CD4-positive, alpha-beta T cell treated with Interleukin-6 at 100 ng/mL for 8 hours (primary cell): ENCODE measurements at places on chromosomes 5 and 9.

GRCh38 chr5:2750026-2750757, 1.3 kb downstream of the IRX2 start:
- DNase-seq, result no peak

DNA sequence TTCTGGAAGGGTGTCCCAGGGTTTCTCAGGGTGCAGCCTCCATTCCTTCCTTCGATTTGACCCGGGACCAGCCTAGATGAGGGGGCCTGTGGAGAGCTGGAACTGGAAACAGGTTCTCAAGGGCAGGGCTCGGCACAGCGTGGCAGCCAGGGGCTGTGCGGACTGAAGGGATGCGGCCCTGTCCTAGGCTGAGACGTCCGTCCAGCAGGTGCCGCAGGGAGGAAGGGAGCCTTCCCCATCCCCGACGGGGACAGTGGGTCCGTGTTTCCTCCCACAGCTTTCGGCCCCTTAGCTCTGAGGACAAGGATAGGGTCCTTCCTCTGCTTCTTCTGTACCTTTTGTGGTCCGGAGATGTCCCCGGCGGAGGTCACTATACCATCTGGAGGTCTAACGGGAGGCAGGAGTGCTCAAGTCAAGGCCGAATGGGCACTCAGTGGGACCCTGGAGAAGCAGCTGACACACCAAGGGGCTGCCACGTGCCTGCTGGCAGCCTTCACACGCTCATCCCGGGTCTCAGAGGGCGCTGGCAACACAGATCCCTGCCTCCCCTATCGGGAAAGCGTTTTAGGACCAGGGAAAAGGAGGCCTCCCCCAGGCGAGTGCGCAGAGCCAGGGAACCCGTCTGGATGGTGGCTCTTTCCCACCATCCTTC, 49.9 kb downstream of the USP20 start:
- peak; percentile 29 for DNase-seq

- no peak for DNase-seq
These were observed 53.0 kb upstream of the ALDH1B1 start for GRCh38 chr9:38339496-38339895.

DNA sequence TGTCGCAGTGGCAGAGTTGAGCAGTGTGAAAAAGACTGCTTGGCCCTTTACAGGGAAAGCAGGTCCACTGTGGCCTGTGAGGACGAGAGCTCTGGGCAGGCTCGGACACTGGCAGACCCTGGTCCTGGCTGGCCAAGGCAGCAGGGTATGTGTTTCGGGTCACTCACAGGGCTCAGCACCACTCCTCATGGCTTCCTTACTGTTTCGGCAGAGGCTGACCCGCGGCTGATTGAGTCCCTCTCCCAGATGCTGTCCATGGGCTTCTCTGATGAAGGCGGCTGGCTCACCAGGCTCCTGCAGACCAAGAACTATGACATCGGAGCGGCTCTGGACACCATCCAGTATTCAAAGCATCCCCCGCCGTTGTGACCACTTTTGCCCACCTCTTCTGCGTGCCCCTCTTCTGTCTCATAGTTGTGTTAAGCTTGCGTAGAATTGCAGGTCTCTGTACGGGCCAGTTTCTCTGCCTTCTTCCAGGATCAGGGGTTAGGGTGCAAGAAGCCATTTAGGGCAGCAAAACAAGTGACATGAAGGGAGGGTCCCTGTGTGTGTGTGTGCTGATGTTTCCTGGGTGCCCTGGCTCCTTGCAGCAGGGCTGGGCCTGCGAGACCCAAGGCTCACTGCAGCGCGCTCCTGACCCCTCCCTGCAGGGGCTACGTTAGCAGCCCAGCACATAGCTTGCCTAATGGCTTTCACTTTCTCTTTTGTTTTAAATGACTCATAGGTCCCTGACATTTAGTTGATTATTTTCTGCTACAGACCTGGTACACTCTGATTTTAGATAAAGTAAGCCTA, 15.7 kb downstream of the SQSTM1 start:
- peak; percentile 65 for DNase-seq

- DNase-seq, result no peak
These were observed 120.9 kb downstream of the CDC42SE2 start for GRCh38 chr5:131384616-131385214.

- DNase-seq, result no peak
These were observed 1.7 kb downstream of the GRIN3A start for GRCh38 chr9:101736717-101737116.

GRCh38 chr9:4371108-4371507, 71.2 kb upstream of the GLIS3 start:
- DNase-seq, result no peak

GRCh38 chr5:81633891-81634290, 117.0 kb downstream of the SSBP2 start:
- no peak for DNase-seq

DNA sequence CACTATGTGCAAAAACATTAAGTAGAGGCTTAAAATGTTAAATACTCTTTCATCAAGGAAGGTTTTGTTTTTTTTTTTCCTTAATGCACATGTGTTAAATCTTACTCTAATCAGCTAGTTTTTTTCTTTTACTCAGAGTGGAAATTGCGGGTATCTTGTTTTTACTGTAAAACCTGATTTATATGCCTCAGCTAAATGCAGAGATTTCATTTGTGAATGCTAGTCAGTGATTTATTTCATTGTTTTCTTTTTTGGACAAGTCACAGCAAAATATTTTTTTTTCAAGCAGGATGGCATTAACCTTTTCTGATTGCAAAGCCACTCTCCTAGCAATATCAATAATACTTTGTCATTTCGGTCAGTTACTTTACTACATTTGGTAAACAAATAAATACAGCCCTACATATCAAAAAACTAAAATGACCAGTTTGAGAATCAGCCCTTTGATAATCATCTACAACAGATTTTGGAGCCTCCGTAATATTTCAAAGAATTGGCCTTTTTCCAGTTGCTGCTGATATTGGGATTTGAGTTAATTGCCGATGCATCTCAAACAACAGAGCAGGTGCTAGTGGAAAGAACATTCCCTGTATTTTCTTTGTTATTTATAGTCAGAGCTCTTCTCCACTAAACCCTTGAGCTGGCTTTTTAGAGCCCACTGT, 579.2 kb upstream of the ZNF608 start:
- DNase-seq, result no peak

- DNase-seq, result no peak
These were observed 99.8 kb downstream of the STRBP start for GRCh38 chr9:123168586-123168985.

DNA sequence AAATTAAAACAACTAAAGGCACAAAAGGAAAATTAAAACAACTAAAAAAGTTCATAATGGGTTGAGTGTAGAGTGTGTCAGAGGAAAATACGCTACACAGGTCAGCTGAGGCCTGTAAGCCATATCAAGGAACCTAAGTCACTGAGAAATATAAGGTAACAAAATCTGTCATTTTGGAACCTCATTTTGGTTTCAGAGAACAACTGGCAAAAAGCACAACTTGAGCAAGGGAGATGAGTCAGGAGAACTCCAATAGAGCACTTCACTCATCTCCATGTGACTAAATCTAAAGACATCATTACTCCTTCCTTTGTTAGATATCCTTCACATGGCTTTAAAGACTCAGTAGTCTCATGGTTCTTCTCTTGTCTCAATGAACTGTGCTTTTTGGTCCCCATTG, 269.4 kb upstream of the POU5F2 start:
- DNase-seq, result no peak

DNA sequence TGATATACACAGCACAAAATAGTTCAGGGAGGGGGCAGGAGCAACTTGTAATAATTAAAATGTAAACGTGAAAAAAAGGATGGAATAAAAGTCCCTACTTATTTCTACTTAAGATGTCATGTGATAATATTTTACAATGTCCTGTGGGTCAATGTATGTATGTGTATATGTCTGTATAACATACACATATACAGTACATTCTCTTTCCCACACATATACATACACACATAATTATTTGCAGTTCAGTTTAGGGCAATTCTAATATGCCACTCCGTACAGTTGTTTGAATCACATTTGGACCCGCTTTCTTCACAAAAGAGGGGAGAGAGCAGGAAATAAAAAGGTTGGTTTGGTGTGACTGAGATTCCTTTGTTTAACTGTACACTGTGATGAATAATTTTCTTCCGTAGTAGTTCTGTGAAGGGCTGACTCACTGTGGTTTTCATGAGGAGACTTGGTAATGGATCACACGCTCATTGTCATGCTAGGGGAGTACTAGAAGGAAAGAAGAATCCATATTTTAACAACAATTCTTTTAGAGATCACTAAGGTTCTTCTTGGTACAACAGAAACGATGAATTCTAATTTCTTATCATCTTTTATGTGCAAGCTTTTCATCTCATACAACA, 26.2 kb upstream of the ACOT12 start:
- no peak for DNase-seq

GRCh38 chr5:129216001-129216400, 121.5 kb downstream of the ISOC1 start:
- DNase-seq, result no peak

- DNase-seq, result no peak
These were observed 1575.9 kb downstream of the EFNA5 start for GRCh38 chr5:106094839-106095238.

GRCh38 chr9:87567001-87567400, 69.3 kb downstream of the DAPK1 start:
- DNase-seq, result no peak

GRCh38 chr9:112868461-112868860, 22.2 kb downstream of the SLC46A2 start:
- DNase-seq, result no peak

DNA sequence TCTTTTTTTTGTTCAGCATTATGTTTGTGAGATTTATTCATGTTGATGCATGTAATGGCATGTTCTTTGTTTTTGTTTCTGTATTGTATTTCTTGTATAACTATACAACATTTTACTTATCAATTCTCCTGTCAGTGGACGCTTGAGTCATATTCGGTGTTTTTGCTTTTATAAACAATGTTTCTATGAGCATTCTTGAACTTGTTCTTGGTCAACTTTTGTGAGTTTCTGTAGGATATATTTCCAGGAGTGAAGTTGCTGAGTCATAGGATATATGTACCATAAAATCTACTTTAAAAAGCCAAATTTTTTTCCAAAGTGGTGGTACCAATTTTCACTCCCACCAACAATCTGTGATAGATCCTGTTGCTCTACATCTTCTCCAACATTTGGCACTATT, 104.8 kb downstream of the VCAN start:
- no peak for DNase-seq

GRCh38 chr5:177474002-177474476, 605 bp upstream of the DBN1 start:
- no peak for DNase-seq

DNA sequence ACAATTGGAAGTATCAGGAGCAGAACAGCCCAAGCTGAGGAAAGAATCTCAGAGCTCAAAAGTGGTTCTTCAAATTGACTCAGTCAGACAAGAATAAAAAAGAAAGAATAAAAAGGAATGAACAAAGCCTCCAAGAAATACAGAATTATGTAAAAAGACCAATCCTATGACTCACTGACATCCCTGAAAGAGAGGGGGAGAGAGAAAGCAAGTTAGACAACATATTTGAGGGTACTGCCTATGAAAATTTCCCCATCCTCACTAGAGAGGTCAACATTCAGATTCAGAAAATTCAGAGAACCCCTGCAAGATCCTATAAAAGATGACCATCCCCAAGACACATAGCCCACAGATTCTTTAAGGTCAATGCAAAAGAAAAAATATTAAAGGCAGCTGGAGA, 173.2 kb downstream of the ALDH1A1 start:
- DNase-seq, result no peak

- DNase-seq, result no peak
These were observed 290.2 kb upstream of the MAP3K1 start for GRCh38 chr5:56525113-56525512.

DNA sequence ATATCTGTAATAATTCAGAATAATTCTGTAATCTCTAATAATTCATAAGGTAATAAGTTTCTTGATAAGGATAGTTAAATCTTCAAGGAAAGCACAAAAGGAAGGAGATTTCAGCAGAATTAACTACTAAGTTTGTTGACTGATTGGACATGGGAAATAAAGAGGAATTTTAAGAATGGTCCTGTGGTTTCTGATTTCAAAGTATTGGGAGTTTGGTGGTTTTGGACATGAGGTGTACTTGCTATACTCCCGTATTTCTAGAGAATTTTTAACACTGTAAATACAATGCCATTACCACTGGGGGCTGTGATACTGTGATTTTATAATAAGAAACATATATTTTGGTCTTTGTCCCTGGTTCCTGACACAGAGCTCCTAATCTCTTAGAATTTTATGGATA, 123.9 kb downstream of the UNC13B start:
- DNase-seq, result no peak

GRCh38 chr9:130042406-130042884, 544 bp downstream of the FNBP1 start:
- no peak for DNase-seq

GRCh38 chr5:172694061-172694460, 53.0 kb downstream of the NEURL1B start:
- no peak for DNase-seq

- DNase-seq, result no peak
These were observed 50.2 kb upstream of the SAP30L start for GRCh38 chr5:154395407-154396106.

DNA sequence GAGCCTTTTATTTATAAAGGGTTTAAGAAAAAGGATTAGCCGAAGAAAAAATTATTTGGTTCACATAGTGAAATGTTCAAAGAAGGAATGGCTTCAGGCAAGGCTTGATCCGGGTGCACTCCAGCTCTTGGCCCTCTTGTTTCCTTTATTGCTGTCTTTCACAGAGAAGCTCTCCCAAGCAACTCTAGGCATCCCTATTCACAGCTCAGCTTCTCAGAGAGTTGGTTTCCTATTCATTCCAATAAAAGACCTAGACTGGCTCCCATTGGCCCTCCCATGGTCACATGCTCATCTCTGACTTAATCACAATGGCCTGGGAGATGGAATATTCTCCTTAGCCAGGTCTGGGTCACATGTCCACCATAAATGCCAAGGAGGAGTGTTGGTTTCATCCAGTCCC, 9.4 kb upstream of the FGFR4 start:
- DNase-seq, result no peak
